ENCODE measurements at places on chromosomes 1 and 21. TPM values are rescaled to one million over a fixed set of nuclear protein-coding genes. Genes with fewer than 3 reads are reported as not detected.

DNA sequence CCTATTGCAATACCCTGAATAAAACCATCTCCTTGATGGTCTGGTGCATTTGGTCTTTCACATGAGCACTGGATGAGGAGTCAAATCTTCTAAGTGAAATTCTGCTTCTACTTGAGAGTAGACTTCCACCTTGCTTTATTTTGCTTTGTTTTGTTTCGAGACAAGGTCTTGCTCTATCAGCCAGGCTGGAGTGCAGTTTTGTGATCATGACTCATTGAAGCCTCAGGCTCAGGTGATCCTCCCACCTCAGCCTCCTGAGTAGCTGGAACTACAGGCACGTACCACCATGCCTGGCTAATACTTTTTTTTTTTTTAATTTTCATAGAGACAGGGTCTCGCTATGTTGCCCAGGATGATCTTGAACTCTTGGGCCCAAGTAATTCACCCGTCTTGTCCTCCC lies 65.8 kb upstream of the F3 start:
- DNase-seq, result no peak

GRCh38 chr1:225428881-225429455 lies 1.1 kb upstream of the LBR start:
- DNase-seq, result no peak

DNA sequence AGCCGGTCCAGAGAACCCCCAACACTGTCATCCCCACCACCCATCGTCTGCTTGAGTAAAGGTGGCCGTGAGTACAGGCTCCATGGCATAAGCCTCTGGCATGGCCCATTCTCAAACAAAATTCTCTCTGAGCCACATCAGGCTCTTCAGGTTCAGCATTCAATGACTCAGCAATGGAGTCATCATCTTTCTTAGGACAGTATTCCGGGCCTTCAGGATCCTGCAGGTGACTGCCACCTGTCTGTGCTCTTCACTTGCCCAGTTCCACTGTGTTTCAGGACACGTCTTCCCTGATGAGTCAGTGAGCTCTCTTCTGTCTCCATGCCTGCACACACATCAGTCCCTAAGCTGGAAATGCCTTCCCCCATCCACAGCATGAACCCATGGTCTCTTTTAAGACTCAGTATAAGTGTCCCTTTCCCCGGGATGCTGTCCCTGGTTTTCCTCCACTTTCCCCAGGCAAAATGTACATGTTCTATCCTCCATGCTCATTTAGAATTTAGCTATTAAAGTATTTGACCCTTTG lies 81.1 kb upstream of the FGGY start:
- DNase-seq, result no peak

GRCh38 chr21:37447288-37447936 lies 80.8 kb downstream of the DYRK1A start:
- DNase-seq, result no peak

AKR7A3 gene
- total RNA-seq, result 0.36 TPM

DNA sequence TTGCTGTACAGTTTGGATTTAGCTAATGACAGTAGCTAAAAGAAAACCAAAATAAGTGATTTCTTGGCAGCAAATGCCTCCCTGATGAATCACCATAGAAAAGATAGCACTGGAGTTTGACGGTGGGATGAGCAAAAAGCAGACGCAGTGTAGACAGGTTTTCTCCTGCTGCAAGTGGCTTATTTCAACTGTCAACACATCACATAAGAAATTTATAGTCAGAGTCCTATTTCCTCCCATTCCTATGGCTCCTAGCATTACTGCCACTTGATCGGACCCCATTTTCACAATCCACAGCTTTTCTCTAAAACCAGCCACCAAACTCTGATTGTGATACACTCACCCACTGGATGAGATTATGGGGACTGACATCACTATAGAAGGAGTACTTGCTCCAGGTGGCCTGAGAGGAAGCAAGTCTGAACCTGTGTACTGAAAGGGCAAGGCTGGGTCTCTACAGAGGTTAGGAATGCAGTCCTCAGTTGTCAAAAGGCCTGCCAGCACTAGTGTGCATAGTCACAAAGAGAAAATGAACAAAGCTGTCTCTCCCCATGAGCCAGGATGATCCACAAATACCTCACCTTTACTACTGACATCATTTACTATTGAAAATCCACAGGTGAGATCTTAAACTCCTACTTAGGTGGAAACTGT lies 359.8 kb downstream of the LTN1 start:
- DNase-seq, result peak; percentile 88

DNA sequence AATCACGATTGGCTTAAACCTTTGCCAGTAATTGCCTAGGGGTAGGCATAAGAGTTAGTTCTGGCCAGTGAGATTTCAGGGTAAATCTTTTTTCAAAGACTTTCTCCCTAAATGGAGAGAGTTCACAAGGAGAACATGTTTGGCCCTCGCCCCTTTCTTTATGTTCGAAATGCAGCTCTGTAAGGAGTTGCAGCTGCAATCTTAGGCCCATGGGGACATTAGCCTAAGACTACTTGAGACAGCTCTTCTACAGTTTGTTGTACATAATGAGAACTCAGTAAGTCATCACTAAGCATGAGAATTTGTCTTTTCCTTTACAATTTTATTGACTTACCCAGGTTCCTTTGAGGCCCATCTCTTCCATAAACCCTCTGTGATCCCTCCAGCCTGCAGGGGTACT lies 40.4 kb upstream of the GADD45A start:
- no peak for DNase-seq

DEPDC1 gene
- 36.1 TPM for total RNA-seq

DNA sequence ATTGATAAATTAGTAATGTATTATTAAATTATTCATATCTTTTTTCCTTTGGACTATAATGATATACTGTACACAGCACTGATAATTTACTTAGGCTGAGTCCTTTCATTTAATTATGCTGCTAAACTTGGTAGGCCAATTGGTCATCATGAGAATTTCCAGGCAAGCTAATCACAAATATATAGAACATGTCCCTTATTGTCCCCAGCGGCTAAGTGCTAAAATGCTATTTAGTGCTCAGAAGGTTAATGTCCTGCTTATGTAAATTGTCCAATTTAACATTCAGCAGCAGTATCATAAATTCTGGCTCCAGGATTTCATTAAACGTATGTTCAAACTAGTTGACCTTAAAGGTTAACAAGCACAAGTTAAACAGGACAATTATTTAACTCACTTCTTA lies 30.0 kb upstream of the RRP15 start:
- no peak for DNase-seq

DNA sequence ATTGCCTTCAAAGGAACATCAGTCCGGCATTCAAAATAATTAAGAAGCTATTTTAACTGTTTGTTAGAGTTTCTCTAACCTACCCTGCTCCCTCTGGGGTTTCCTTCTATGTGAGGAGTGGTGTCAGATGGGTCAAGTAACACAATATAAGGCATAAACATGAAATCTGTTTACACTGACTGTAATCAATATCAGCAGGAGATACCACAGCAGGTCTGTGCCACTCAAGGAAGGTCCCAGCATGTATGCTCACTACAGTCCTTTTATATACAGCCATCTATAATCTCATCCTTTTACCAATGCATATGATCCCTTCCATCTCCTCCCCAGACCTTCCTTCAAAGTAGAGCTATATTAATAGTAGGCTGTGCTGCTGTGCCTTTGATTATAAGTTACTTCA lies 25.4 kb downstream of the EEIG2 start:
- DNase-seq, result no peak

CROCC gene
- 8.9 TPM for total RNA-seq

DNA sequence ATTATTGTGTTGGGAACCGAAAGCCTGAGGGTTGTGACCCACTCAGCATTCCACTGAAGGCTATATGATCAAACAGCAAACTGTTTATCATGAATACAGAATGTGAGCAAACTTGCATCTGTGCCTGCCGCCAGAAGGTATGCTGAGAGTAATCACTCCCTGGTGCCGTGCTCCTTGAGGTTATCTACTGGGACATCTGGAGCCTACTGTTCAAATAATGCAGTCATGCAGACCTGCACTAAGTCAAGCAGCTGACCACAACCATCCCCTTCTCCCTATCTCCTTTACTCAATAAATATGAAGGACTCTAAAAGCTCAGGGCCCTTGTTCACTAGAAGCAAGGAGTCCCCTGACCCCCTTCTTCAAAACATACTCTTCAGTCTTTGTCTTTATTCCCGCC lies 13.5 kb downstream of the GSTM5 start:
- DNase-seq, result no peak

LMX1A gene
- total RNA-seq, result not detected

- DNase-seq, result no peak
These were observed 1.7 kb upstream of the PRDM16 start for GRCh38 chr1:3067301-3067670.

- DNase-seq, result peak; percentile 49
These were observed 6.7 kb downstream of the PHC2 start for GRCh38 chr1:33424205-33424604.

Measured in fibroblast of the aortic adventitia (primary cell).